NCI-H69 (cell line): ENCODE measurements at places on chromosomes 7 and 10.

DNA sequence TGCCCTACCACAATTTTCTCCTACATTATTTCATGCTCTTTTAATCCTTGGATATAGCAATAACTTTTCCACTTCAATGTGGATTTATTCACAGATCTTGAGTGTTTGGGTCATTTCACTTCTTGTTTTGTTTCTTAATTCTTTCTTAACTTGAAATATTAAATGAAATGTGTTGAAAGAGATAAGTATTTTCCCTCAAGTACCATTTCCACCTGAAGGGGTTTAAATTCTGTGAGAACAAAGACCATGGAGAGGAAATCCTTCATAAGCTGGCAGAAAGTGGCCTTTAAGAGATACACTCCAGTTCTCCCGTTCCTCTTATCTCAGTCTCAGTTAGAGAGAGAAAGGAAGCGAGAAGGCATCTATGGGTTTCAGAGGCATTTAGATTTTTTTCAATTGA is 14.1 kb upstream of the DLD start:
- no peak for DNase-seq

DNA sequence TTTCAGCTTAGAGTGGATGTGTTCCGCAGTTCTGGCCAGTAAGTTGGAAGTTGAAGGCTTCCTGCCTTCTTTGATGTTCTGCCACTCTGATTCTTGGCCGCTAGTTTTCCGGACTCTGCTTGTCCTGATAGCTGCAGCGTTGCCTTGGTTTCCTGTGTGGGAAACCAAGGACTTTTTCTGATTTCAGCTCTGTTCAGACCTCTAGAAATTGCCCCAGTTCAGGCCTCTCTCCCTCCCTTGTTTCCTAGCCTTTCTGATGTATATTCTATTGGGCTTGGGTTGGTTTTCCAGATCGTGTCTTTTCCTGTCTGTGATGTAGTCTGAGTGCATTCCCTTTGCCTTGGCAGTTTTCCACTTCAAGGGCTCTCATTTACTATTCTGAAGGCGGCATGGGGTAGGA is 318.7 kb downstream of the BBS9 start:
- no peak for DNase-seq

GRCh38 chr7:140542228-140542603 is 62.9 kb upstream of the MKRN1 start:
- DNase-seq, result no peak

DNA sequence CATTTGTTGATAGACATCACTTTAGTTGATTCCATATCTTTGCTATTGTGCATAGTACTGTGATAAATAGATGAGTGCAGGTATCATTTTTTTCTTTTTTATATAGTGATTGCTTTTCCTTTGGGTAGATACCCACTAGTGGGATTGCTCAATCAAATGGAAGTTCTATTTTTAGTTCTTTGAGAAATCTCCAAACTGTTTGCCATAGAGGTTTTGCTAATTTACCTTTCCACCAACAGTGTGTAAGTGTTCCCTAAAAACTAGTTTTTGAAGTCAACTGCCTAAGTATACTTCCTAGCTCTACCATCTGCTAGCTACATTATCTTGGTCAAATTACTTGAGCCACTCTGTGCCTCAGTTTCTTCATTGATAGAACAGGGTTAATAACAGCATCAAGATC is 31.5 kb upstream of the RSBN1L start:
- DNase-seq, result no peak

- no peak for DNase-seq
Measured at GRCh38 chr10:69056536-69057260, 31.2 kb upstream of the SRGN start.

- peak; percentile 6 for DNase-seq
Measured at GRCh38 chr10:70536196-70536861, 57.8 kb downstream of the PALD1 start.

GRCh38 chr10:57844387-57844998 is 423.2 kb downstream of the IPMK start:
- peak; percentile 35 for DNase-seq

- DNase-seq, result peak; percentile 7
Measured at GRCh38 chr10:130202984-130203621, 66.9 kb downstream of the GLRX3 start.

GRCh38 chr10:63723320-63723719 is 202.1 kb downstream of the REEP3 start:
- DNase-seq, result no peak
